DMS 273 treated with DMSO at 0.1 percent for 48 hours (cell line): ENCODE measurements at places on chromosomes 6 and 20.

DNA sequence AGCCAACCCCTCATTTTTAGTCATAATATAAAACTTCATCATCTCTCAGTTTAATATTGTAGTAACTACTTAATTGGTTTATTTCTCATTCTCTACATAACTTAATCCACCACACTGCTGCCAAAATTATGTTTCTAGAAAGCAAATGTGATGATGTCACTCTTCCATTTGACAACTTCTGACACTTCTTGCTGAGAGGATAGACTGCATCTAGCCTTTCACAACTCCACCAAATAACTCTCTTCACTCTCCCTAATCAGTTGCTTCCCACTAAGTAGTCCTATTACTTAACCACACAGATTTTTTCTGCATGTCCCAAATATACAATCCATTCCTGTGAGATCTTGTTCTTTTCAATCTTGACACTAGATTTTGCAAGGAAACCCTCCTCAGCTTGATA is 951.3 kb downstream of the EPHA7 start:
- DNase-seq: no peak

- no peak for DNase-seq
Measured at GRCh38 chr20:47455133-47456040, 46.3 kb upstream of the NCOA3 start.

- DNase-seq: no peak
Measured at GRCh38 chr20:15451241-15451640, 1113.8 kb upstream of the FLRT3 start.

DNA sequence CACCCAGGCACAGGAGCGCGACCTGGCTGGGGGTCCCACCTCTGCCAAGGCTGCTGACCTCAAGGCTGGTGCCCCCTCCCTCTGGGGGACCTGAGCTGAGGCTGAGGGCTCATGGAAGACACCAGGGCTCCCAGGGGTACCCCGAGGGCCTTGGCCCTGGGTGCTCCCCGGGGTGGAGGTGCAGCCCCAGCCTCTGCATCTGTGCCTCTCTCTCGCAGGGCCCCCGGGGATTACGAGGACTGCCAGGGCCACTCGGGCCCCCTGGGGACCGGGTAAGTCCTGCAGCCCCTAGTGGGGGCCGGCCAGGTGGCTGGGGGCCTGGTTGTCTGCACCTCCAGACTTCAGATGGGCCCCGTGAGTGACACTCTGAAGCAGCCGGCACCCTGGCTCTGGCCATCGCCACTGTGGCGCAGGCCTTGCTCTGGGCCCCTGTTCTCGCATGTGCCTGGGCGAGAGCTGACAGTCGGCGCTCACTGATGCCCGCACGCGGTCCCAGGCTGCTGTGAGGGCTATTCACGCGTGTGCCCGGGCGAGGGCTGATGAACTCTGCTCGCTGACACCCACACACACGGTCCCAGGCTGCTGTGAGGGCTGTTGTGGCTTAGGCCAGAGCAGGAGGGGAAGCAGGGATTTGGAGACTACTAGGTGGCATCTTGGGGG is 9.3 kb downstream of the COL9A3 start:
- no peak for DNase-seq

- DNase-seq: no peak
Measured at GRCh38 chr20:44660581-44660980, 9.1 kb upstream of the ADA start.

- no peak for DNase-seq
Measured at GRCh38 chr6:49744259-49744658, at the start of gene CRISP3. Gene CRISP3 (minus strand): TSS chr6:49744388. CDS start chr6:49744367, 21 bp downstream.

GRCh38 chr6:72213654-72214053 is 327.3 kb downstream of the RIMS1 start:
- DNase-seq: no peak

GRCh38 chr20:17316316-17317038 is 89.6 kb downstream of the PCSK2 start:
- no peak for DNase-seq

GRCh38 chr20:37711994-37712964 is 18.4 kb downstream of the CTNNBL1 start:
- DNase-seq: no peak

GRCh38 chr20:57738484-57738883 is 28.7 kb upstream of the PMEPA1 start:
- DNase-seq: no peak

DNA sequence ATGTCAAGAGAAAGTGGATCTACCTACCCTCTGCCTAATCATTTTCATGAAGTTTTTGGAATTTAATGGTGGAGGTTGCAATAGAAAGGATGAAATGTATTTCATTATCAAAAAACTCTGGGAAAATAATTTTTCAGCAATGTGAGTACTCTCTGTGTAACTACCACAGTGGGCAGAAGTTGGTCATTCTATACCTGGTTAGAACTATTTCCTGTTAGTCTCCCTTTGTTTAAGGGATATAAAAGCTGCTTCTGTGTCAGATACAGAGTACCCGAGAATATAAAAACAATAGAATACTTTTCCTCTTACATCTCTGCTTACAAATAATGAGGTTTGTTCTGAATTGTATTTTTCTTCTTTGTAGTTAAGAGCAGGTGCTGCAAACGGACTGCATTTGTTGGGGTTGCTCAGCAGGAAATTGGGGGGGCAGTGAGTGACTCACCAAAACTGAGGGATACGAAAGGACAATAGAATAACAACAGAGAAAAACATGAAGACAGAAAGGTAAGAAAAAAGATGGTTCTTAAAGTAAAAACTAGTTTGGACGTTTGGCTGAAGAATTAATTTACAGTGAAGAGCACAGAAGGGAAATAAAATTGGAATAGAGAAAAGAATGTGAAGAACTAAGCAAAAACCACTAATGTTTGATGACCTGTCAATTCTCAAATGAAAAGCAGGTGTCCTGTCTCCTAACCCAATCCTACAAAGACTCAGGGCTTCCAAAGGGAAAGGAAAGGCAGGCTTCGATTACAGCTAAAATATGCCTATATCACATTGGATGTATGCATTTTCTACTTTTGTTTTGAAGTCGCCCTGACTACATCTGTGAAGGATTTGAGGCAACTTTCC is 703.1 kb downstream of the RFPL4B start:
- DNase-seq: no peak

DNA sequence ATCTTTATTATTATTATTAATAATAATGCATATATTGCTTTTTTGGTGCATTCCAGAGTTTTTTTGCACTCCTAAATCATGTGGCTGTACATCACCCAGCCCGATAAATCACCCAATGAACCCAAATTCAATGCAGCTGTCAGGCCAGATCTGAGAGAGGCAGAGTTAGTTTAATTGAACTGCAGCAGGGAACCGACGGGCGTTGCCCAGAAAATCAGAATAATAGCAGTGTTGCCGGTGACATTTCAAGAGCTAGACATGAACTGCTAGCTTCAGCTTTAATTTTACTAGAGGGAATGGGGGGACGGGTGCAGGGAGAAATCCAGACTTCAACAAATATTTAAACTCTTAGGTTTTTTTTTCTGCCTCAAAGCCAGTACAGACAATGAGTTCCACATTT is 135.0 kb downstream of the CLIC5 start:
- DNase-seq: no peak

GRCh38 chr6:32772656-32773055 is 9.3 kb upstream of the HLA-DQB2 start:
- DNase-seq: no peak

DNA sequence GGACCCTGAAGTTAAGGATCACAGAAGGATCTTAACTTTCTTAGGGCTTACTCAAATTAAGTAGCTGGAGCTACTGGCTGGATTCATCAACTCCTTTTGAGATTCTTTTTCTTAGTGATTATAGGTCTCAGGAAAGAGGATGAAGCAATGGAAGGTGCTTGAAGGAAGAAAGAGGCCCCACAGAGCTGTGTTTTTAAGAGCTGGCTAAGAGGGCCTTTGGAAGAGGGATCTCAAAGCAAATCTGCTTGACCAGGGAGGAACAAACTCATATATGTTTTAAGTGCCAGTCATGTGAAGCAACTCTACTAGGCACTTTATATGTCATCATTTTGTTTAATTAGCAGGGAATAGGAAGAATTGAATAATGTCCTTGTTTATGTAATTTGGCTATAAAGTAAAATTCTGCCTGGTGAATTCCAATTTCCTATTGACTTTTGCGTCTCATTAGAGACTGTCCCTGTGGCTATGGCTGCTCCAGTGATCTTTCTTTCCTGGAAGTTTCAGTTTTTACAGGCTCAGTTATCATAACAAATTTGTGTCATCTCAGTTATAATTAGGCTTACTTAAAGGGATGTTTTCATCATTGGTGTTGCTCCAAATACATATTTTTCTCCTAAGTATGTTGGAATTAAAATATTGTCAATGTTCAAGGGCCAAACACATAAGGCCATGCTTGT is 222.8 kb upstream of the CITED2 start:
- no peak for DNase-seq

- DNase-seq: peak; percentile 51
Measured at GRCh38 chr6:70398783-70399728, 14.3 kb upstream of the FAM135A start.

- no peak for DNase-seq
Measured at GRCh38 chr20:36628076-36628475, 17.9 kb downstream of the SLA2 start.

DNA sequence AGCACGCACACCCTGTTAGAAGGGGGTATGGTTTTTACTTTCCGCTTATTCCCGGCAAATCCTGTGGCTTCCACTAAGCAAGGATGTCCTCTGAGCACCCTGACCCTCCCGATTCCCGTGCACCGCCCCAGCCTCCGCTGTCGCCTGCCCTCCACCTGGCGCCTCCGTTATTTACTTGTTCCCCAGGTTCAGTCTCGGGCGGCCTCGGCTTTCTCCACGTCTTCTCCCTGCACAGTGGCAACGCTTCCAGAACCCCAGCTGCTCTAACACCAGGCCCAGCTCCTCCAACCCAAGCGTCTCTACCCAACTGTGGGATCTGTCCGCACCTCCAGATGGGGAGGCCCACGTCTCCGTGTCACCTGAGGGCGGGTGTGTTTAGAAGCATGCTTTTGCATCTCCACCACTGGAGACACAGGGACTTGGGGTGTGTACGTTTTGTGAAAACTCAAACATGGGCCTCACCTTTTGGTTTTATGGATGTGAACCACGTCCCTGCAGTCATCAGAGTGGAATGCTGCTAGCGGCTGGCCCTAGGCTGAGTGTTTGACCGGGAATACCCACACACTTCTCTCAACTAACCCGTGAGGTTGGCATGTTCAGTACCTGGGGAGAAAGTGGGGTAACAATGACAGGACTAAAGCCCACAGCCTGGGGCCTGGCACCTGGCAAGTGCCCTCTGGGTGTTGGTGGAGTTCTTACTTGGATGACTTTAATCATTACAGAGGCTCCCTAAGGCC is 79.9 kb downstream of the THBS2 start:
- no peak for DNase-seq

DNA sequence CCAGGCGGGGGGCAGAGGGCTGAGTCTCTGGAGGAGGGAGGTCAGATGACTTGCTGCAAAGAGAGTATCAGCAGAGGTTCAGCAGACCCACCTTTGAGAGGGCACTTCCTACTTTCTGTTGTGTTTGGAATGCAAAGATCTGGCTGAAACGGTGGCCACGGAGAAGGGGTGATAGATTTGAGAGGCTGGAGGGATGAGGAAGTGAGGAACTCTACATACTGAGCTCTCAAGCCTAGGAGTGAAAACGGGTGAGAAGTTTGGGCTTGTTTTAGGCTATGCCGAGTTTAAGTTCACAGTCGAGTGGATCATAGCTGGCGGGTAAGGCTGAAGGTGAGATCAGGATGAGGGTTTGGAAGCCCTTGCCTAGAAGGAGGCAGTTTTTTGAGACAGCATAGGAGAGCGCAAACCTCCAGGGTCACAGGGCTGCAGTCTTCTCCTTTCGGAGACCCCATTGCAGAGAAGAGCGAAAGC is 477 bp upstream of the ITPA start:
- no peak for DNase-seq

DNA sequence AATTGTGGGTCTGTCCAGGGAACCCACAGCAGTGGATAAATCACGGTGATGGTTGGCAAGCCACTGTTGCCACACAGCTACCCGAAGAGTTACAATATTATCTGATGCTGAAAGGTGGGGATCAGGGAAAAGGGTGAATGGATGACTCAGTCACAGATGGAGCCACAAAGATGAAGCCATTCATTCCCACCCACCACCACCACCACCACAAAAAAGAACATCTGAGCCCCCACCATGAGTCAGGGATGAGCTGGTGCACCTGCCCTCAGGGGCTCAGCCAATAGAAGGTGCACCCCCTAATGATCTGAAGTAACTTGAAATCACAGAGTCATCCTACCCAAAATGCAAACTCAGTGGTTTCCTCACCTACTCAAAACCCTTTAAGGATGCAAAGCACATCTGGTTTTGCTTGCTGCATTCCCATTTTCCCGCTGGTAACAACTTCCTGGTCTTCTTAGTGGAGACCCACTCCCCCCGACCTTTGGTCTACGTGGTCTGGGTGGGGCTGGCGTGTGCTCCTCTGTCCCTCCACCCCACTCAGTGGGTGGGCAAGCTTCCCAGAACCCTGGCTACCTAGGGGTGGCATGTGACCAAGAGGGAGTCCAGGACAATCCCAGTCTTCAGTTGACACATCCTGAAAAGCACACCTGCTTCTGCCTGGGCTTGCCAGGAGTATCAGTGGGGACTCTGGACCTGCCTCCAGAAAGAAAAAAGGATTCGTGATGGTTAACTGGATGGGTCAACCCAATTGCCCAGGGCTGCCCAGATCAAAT is 125.5 kb downstream of the ANKRD60 start:
- DNase-seq: no peak

DNA sequence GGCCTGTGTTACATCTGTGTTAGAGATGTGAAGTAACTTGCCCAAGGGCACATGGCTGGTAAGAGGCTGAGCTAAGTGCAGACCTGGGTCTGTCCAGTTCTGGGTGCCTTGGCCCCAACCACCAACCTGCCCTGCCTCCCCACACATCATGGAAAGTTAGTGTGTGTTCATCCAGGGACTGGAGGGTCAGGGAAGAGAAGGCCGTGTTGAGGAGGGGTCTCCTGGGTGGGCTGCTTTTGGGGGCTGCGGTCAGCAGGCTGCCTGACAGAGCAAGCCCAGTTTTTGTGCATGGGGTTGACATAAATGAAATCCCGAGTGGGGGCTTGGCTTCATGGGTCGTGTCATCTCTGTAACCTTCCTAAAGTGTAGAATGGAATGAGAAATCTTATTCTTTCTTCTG is 10.9 kb downstream of the PYGB start:
- no peak for DNase-seq

GRCh38 chr6:33160728-33161344 is 31.4 kb downstream of the COL11A2 start:
- no peak for DNase-seq

GRCh38 chr20:9281803-9282202 is 212.9 kb downstream of the PLCB4 start:
- DNase-seq: no peak

DNA sequence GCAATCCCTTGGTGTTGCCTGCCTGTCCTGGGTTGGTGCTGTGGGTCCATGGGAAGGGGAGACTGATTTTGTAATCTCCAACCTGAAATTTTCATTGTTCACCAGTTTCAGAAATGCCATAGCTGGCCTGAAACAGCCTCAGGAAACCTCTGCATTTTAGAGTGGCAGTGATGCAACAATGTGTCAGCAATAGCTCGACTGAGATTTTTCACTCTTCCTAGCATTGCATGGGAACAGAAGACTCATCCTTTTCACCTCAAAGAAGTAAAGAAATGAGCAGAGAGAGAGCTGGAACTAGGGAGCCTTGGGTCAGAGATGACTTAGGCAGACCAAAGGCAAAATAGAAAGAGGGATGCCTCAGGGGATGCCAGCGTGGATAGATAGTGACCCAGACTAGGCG is 23.7 kb upstream of the TMEM14A start:
- no peak for DNase-seq

GRCh38 chr6:35453236-35453635 is 1.1 kb downstream of the FANCE start:
- DNase-seq: no peak
